ENCODE measurements at places on chromosomes 7 and 10.

- no peak for DNase-seq
Measured at GRCh38 chr7:31033674-31034300, 18.3 kb upstream of the ADCYAP1R1 start.

DNA sequence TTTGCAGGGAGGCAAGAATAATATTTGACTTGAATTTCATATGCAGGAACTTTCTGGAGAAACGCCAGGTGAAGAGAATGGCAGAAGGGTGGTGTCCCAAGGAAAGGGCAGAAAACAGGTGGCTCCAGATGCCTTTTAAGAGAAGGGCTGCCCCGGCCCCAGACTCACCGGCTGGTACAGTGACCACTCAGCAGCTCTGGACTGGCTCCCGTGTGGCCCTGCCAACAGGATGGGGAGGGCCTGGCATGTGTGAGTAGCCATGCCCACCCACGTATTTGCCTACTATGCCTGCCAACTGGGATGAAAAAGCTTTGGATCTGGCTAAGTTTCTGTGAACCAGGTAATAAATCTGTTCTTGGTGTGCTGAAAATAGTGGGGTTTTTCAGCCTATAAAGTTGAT, 159.5 kb downstream of the PRKAG2 start:
- DNase-seq: no peak

GRCh38 chr7:104142147-104142546, 65.7 kb downstream of the ORC5 start:
- DNase-seq: no peak

DNA sequence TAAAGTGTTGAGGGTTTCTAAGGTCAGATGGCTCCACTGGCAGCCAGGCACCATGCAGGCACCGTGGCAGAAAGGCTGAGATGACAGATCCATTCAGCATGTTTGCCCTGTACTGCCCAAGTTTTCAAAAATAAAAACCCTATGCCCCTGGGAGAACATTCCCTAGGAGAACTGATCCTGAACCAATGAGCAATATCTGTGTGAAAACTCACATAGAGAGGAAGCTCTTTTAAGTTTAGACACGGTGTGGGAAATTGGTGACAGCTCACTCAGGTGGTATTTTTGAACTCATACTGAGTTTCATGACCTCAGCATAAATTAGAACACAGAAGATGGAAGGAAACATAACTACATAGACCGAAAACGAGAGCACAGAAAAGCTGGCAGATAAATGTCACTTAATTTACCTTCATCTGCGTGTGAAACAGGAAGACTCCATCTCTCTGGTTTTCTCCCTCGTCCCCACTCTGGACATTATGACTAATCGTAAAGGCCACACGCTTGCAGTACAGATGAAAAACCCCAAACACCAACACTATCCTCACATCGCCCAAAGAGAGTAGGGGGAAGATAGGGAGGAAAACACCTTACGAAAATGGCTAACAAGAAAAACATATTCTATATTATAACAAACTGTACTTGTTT, 127.8 kb downstream of the ICA1 start:
- no peak for DNase-seq

DNA sequence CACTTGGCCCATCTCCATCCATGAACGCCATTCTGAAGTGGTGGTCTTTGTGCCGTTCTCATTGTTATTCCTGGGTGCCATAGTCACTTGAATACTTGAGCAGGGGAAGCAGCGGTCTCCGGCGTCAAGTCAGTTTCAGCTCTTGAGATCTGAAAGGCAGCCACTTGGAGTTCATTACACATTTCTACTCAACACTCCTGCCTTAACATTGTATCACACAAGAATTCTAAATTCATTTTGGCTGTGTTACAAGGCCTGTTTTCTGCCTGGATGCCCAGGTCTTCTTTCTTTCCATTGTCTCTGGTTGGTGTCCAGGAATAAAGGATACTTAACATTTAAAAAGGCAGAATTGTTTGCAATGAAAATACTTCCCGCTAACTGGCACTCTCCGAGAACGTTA, 69.0 kb upstream of the RAB11FIP2 start:
- DNase-seq: no peak

DNA sequence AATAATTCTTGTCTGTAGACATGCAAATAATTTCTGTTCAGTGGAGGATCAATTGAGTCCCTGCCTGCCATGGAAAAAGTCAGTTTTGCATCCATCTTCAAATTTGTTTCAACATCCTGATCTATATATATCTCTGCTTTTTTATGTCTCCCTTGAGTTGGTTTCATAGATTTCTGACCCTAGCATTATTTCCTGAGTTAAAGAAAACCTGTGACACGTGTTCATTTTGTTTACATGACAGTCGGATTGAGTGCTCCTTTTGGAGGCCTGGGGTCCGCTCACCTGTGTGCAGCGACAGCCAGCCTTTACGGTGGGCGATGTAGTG, 674 bp downstream of the MRPS24 start:
- no peak for DNase-seq

Data from activated CD4-positive, CD25-positive, alpha-beta regulatory T cell (primary cell).